Mesangial cell (primary cell): ENCODE measurements at places on chromosomes 5 and 9. TPM values are rescaled to one million over a fixed set of nuclear protein-coding genes. Genes with fewer than 3 reads are reported as not detected.

SPATA31E1 gene
- total RNA-seq = not detected in 2 replicates

QSOX2 gene
- total RNA-seq = 14.6 and 22.3 TPM in 2 replicates

GALNT12 gene
- total RNA-seq = 10.3 and 15.2 TPM in 2 replicates

BHMT2 gene
- 0.98 and 4.2 TPM in 2 replicates for total RNA-seq

STPG3 gene
- not detected in 2 replicates for total RNA-seq

SPAAR gene
- 0.16 TPM in 1 of 2 replicates, not detected in the other for total RNA-seq
